MM.1S (cell line): ENCODE measurements at places on chromosomes 16 and 17.
A peak's percentile ranks its signal among the peaks of the same experiment; 100 is the strongest.

DNA sequence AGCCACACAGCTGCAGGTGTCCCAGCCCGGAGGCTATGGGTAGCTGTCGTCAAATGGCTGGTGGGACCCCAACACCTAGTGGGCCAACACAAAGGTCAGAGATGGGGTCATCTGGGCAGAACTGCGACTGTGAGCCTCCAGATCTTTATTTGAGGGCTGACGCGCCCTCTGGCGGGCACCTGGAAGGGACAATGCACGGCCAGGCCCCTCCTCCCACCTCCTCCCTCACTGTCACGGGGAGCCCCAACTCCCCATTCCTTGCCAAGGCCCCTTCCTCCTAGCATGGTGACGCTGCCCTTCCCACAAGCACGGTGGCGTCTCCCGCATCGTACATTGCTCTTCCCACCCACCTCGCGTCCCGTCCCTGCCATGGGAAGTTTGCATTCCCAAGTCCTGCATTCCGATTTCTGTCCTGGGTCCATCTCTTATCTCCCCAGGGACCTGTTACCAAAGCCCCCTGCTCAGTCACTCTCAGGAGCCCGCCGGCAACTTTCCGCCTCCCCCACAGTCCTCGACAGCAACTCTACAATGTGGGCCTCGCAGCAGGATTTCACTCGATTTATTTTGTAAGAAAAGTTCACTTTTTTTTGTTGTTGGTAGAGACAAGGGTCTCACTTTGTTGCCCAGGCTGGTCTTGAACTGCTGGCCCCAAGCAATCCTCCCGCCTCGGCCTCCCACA, 1.0 kb downstream of the TLE7 start:
- DNase-seq, result no peak

DNA sequence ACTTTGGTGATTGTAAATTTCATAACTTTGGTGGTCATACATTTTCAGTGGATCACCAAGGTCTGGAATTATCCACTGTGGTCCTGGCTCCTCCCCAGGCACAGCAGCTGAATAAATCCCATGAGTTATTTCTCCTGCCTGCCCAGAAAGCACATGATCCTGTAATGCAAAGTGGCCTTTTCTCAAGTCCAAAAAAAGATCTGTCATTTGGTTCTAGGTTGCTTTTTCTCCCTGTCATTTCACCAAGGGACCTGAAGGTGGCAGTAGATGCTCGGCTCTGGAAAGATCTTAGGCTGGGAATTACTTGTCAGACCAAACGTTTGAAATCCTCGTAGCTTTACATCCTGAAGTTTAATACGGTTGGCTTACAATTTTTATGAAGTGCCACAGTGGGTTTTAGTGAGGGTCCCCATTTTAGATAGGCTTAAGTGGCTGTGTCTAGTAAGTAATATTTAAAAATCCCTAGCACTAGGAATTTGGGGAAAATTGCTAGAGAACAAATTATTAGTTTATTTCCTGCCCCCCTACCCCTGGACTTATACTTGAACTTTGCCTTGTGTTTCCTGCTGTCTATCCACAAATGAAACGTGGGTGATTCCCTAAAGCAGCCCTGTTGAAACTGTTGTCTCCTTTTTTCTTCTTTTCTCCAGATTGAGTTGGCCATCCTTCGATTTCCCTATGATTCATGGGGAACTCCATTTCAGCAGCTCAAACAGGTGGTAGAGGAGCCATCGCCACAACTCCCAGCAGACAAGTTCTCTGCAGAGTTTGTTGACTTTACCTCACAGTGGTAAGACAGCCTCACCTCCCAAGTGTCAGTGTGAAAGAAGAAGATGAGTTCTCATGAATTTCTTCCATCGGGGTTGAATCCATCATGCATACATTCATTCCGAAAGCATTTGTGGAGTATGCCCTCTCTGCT, 111.7 kb downstream of the MAP2K6 start:
- peak; percentile 54 for DNase-seq

DNA sequence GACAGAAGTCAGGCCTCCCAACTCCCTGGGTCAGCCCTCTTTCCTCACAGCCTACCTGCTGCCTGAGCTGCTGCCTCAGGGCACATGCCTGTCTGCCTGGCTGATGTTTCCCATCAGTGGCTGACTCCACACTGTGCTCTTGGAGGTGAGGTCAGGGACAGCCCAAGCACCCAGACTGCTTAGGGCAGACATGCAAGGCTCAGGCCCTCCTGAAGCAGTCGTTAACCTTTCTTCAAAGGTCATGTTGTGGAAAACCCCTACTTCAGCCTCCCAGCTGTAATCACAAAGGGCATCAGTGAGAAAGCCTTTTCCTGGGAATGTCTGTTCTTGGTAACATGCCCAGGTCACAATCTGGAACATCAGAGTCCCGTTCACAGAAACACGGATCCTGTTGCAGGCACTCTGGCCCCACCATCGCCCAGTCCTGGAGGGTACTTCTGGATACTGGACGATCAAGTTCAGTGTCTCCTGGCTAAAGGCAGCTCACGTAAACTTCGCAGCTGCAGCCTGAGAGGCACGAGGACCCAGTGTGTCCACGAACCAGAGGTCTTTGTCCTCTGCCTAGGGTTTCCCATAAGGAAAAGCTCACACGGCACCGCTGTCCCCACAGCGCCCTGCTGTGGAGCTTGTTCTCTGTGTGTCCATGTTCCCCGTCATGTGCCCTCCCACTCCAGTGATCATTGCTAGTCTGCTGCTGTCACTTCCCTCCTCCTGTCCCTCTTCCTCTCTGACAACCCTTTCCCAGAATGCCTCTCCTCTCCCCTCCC, 54.9 kb downstream of the GNAO1 start:
- no peak for DNase-seq

- DNase-seq, result no peak
These were observed 36.9 kb downstream of the ARHGAP27 start for GRCh38 chr17:45395569-45396415.

DNA sequence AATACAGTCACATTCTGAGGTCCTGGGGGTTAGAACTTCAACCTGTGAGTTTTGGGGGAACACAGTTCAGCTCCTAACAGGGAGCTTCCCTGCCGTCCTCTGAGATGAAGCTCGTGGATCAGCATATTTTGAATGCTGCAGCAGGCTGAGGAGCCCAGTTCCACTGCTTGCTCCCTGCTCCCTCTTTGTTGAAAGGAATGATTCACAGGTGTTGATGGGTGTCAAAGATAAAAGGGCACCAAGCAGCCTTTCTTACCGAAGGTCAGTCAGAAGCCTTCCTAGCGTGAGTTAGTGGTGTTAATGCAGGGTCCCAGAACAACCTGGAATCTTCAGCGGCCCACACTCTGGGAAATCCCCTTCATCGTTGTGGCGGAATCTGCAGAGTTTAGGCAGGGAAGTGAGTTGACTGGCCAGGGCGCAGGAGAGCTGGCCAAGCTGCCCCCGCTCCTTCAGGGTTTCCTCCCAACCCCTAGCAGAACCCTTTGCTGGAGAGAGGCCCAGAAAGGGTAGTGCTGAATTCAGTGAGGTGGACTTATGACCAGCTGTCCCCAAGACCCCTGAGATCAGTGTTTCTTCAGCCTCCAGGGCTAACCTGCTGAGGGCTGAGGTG, 114.8 kb downstream of the GNAO1 start:
- DNase-seq, result no peak

GRCh38 chr17:18037486-18037885, 1.5 kb downstream of the ATPAF2 start:
- DNase-seq, result no peak

- peak; percentile 46 for DNase-seq
These were observed 218.7 kb downstream of the MRTFB start for GRCh38 chr16:14289692-14290340.

GRCh38 chr17:41810659-41811548, 845 bp downstream of the P3H4 start:
- no peak for DNase-seq

DNA sequence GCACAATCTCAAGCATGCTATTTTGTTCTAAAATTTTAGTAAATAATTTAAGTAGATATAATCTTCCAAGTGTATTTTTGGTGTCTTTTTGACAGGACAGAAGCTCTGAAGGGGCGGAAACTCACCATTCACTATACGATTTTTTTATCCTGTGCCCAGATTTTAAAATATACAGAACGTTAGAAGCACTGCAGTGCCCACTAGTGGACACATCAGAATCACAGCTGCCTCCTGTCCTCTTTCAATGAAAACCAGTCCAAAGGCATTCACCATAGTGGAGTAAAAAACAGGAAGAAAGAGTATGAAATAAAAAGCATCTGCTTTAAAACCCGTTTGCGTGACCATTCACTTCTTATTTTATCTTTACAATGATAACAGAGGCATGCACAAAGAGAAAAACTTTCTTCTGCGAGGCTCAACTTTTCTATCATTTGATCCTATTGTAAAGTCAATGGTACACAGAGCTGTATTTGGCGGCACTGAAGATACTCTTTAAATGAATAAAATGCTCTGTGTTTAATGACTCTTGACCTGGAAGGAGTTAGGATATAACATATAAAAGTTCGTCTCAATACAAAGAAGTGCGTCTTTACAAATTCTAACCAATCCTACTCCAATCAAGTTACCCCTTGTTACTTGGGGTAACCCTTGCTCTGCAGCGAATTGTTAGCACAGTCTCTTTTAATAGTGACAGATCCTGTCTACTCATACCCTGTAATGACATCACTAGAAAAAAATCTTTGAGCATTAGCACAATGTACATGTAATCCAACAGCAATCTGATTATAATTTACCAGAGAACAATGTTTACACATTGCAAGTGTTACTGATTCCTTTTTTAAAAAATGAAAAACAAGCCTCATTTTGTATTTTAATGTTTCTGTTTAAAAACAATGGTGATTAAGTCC, 339.8 kb upstream of the PSMD7 start:
- DNase-seq, result peak; percentile 39

GRCh38 chr17:76687298-76688164, 23.2 kb downstream of the MXRA7 start:
- no peak for DNase-seq

GRCh38 chr17:57910462-57911420, 44.5 kb downstream of the CUEDC1 start:
- DNase-seq, result no peak
